ENCODE measurements at places on chromosomes 7 and 10.
A peak's percentile ranks its signal among the peaks of the same experiment; 100 is the strongest.

DNA sequence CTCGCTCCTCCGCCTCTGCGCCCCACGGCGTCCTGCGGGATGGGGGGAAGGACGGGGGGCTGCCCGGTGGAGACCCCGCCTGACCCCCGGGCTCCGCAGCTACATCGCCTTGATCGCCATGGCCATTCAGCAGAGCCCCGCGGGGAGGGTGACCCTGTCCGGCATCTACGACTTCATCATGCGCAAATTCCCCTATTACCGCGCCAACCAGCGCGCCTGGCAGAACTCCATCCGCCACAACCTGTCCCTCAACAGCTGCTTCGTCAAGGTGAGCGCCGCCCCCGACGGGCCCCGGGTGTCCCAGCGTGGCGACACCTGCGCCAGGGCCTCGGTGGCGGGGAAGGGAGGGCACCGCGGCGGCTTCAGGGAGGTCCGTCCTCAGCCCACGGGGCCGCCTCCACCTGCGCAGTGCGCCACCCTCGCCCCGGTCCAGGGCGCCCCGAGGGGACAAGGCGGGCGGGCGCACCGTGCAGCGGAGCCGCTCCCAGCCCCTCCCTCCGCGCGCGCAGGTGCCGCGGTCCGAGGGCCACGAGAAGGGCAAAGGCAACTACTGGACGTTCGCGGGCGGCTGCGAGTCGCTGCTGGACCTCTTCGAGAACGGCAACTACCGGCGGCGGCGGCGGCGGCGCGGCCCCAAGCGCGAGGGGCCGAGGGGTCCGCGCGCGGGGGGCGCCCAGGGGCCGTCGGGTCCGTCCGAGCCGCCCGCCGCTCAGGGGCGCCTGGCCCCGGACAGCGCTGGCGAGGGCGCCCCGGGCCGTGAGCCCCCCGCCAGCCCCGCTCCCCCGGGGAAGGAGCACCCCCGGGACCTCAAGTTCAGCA lies 793 bp downstream of the FOXL3 start:
- DNase-seq, result no peak

- no peak for DNase-seq
Measured at GRCh38 chr10:12690525-12691126, 310.9 kb downstream of the CCDC3 start.

- DNase-seq, result peak; percentile 65
Measured at GRCh38 chr10:123043409-123043925, 34.7 kb downstream of the ACADSB start.

- peak; percentile 82 for DNase-seq
Measured at GRCh38 chr10:110841767-110842267, 29.9 kb upstream of the PDCD4 start.

GRCh38 chr7:30656006-30656957 lies 26.0 kb downstream of the CRHR2 start:
- no peak for DNase-seq

- no peak for DNase-seq
Measured at GRCh38 chr7:111460695-111461094, 101.6 kb downstream of the IMMP2L start.

- no peak for DNase-seq
Measured at GRCh38 chr7:66617295-66617694, 11.4 kb upstream of the KCTD7 start.

- no peak for DNase-seq
Measured at GRCh38 chr7:74078461-74078860, 5.1 kb upstream of the LIMK1 start.

DNA sequence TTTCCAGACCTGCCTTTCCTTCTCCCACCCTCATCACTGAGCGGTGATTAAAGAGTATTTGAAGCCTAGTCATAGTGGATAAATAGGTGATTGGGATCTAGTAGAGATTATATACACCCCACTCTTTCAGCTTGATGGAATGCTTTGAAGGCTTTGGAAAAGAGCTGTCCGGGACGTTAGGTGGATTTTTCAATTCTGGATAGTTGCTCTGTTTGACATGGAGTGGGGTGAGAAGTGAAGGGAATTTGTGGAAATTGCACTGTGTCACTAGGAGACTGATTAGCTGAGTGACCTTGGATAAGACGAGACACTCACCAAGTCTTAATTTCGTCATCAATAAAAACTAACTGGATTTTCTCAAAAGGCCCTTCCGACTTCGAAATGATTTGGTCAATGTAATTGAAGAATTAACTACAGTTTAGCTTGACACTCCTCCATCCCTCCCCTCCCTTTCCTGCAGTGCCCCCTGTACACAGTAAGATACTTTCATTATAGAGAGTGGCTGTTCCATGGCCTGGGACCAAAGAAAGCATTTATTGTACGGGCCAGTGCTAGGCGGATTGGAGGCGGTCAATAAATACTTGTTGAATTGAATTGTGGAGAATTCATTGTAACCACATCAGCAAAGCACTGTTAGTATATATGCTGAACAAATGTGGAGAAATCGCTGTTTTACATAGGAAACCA lies 962 bp downstream of the ZKSCAN1 start:
- no peak for DNase-seq

GRCh38 chr10:102642736-102643335 lies 1.4 kb upstream of the TRIM8 start:
- DNase-seq, result peak; percentile 58

DNA sequence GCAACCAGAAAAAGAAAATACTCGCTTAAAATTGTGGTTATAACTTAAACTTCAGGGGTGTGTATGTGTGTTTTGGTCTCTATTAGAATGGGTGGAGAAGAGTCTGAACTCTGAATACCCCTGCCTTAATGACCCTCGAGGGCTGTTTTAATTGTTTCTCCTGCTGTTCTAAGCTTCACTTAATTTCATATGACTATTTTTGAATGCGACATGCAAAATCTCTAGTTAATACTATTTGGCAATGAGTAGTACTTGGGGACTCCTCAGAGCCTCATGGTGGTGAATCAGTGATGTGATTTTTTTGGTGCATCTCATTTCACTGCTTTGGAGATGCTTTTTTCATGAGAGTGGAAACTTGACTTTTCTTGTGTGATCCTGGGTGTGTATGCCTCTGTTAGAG lies 178.6 kb downstream of the CDK14 start:
- DNase-seq, result no peak

DNA sequence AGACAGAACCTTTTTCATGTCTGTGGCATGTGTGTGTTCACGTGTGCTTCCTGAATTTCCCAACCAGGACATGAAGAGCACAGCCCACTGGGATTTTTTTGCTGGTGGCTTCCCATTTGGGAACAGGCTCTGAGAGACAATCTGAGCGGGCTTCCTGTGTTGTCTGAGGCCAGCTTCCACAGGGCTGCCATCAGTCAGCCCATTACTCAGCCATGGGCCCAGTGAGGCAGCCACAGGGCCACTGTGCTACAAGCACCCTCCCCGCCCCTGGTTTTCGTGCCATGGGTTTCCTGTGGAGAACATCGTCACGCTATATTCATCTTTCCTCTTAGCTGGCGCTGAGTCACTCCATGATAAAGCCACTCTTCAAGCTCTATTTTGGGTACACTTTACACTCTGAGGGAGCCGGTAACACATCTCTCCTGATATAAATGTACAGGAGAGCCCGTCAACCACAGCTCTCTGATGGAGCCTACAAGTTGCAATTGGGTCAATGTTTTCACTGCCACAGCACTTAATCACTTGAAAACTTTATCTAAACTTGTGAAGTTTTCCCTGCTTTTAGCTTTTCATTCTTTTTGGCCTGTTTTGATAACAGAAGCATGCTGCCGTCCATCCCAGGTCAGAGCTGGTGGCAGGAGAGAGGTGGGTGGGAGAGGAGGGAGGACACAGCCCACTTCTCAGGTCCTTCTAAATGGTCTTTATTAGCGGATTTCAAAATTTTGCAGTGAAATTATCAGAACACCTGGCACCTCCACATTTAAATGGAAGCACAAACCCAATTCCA lies 96.9 kb downstream of the HIPK2 start:
- DNase-seq, result no peak

DNA sequence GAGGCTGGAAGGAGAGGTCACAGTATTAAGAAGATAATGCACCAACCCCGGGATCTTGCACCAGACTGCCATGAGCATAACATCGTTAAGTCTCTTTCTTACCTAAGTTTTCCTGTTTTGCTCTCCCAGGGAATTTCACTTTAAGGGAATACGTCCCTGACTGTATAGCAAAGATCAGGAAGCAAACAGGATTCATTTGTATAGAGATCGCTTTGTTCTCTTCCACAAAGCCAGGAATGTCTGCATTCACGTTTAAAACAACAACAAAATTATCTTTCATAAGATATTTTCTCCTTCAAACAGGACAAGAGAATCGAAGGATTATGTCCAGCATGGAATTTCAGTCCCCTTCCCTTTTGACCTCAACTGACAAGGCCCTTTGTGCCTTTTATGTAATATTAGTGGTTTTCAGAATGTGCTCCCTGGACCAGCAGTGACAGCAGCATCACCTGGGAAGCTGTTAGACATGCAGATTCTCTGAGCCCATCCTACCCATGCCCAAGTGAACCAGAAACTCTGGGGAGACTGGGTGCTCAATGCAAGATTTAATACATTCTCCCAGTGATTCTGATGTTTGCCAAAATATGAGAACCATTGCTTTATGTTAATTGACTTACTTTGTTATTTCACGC lies 286.3 kb downstream of the FGFR2 start:
- no peak for DNase-seq

DNA sequence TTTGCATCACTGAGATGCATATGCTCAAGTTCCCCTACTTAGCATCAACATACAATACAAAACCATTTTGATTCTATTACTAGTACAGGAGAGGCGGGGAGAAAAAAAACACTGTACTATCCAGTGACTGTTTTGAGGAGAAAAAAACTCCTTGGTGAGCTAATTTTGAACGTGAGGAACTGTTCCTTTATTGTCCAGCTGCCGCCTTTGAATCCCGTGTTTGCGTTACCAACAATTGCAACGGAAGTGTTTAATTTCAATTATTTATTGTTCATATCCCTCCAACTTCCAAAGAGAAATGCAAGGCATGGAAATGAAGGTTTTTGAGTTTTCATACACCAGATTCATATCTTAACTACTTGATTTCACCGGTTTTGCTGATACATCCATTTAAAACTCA lies 66.4 kb upstream of the ARHGAP21 start:
- no peak for DNase-seq

DNA sequence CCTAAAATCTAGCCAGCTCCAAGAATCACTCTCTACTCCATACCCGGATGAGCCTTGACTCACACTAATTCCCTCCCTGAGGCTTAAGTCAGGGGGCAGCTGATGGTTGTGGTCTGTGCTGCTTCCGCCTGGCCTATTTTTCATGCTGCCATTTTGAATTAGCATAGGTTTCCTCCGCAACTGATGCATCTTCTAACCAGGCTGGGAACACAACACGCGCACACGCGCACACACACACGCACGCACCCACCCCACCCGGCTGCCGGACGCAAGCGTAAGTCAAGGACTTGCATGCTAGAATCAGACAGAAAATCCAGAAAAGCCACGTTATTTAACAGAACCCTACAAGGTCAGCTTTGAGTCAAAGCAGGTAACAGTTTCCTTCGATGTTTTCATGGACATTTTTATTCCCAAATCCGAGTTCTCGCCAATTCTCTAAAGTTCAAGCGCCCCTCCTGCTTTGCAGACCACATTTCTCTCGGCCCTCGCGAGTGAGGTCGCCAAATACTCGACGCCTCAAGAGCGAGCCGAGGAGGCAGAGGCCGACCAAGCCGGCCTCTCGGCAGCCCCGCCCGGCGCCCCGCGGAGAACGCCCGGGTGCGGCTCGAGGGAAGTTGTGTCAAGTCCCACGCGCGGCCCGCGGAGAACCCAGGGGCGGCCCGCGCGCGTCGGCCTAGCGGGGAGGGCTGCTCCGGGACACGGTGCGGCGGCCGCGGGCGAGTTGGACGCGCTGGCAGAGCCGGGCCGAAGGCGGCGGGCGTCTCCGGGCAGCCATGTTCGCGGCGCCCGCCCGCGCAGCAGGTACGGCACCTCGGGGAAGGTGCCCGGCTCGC lies 961 bp downstream of the SCRN1 start:
- peak; percentile 71 for DNase-seq

- no peak for DNase-seq
Measured at GRCh38 chr10:31604096-31604495, 285.1 kb downstream of the ZEB1 start.

GRCh38 chr10:55786461-55787050 lies 574.5 kb downstream of the ZWINT start:
- no peak for DNase-seq

DNA sequence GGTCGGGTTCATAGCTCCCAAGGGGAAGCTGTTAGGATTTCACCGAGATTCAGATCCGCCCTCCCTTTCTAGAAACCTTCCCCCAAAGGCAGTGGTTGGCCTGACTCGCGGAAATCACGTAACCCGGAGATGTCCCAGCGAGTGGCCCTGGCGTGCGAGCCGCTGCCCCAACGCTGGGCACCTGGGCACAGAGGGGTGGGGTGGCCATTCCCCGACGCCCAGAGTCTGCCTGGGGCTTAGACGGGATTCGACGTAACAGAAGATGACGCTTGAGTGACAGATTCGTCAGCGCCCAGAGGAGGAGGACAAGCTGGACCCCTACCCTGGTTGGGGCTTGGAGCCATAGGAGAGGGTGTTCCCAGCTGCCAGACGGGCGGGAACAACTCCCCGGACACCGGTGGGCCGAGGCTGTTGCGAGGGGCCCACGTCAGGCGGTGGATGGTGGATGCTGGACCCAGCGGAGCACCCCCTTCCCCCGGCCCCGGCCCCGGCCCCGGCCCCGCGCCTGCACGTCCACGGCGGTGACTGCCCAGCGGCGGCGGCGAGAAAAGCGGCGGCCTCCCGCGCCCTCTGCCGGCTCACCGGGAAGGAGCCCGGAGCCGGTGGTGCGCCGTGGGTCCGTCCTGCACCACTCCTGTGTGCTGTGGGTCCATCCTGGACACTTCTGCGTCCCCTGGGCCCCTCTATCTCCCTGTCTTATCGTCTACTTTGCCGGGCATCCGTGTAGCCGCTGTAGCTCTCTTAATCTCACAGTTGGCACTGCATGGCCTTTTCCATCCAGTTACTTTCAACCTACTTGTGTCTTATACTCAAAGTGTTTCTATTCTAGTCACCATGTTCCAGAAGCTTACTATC lies 35.4 kb upstream of the KNDC1 start:
- DNase-seq, result peak; percentile 80

DNA sequence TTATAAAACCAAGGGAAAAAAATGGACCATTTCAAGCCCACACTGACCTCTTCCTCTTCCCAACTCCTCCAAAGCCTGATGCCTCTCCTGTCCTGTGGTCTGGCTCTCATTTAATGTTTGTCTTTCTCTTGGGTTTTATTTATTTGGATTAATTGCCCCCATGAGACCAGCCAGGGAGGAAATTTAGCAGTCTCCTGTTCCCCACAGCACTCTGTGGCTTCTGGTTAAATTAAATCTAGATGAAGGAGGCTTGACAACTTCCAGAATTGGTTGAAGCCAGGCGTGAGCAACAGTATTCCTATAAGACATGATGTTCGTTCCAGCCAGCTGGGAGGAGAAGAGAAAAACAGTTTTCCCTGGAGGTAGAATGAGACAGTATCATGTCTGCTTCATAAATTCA lies 15.1 kb upstream of the PRLHR start:
- DNase-seq, result no peak

DNA sequence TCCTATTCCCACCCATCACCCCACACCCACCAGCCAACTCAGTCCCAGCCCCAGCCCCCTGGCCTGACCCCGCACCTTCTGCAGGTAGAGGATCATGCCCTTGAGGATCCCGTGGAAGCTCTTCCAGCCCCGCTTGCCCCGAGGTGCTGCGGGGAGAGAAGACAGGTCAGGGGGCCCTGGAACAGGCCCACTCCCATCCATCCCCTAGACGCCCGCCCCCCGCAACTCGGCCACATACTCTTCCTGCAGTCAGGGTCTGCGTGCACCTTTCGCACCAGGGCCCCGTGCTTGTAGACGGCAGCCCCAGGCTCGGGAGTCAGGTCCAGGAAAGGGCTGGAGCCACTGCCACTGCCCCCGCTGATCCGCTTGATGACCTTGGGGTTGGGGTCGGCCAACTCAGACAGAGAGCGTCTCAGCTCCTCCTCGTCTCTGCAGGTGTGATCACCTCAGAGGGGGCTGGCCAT lies 9.6 kb downstream of the NFKB2 start:
- DNase-seq, result no peak
